ENCODE measurements at places on chromosomes 16 and 17. TPM values are rescaled to one million over a fixed set of nuclear protein-coding genes. Genes with fewer than 3 reads are reported as not detected.

The PPP4C gene
- 325 TPM for total RNA-seq

The GPRC5B gene
- total RNA-seq, result 24.8 TPM

The ITGB3 gene
- total RNA-seq, result 129 TPM

The C17orf78 gene
- not detected for total RNA-seq

The KRT27 gene
- not detected for total RNA-seq

The CAPNS2 gene
- total RNA-seq, result 1.7 TPM

The OSGIN1 gene
- 5.2 TPM for total RNA-seq
